ENCODE measurements at places on chromosomes 5 and 9. TPM values are rescaled to one million over a fixed set of nuclear protein-coding genes. Genes with fewer than 3 reads are reported as not detected.

The MUSK gene
- total RNA-seq = not detected

The CARD19 gene
- total RNA-seq = 35.8 TPM

DNA sequence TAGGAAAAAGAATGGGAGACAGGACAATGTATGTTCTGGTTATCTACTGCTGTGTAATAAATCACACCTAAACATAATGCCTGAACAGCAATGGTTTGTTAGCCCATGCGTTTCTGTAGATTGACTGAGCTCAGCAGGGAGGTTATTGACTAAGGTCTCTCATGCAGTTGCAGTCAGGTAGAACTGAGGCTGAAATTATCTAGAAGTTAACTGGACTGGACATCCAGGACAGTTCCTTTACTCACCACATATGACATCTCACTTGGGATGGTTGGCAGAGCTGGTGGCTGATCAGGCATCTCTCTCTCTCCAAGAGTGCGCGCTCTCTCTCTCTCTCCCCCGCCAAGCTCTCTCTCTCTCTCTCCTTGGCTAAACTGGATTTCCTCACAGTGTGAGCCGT lies 8.9 kb upstream of the FOXB2 start:
- DNase-seq = no peak

DNA sequence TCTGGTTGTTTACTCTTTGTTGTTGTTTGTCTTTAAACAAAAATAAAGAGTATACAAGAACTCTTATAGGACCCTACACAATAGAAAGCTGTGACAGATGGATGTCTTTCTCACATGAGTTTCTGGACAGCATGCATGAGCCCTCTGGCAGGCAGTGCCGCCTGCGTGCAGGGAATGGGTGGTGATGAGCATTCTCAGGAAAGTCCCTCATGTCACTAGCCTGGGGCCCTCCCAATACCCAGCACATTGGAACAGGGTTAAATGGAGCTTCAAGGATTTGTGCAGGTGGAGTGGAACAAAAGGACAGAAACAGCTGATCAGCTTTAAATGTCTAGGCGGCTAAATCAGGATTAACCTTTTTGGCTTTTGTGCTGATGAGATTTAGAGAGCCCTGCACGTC lies 181.0 kb upstream of the CD180 start:
- no peak for DNase-seq

DNA sequence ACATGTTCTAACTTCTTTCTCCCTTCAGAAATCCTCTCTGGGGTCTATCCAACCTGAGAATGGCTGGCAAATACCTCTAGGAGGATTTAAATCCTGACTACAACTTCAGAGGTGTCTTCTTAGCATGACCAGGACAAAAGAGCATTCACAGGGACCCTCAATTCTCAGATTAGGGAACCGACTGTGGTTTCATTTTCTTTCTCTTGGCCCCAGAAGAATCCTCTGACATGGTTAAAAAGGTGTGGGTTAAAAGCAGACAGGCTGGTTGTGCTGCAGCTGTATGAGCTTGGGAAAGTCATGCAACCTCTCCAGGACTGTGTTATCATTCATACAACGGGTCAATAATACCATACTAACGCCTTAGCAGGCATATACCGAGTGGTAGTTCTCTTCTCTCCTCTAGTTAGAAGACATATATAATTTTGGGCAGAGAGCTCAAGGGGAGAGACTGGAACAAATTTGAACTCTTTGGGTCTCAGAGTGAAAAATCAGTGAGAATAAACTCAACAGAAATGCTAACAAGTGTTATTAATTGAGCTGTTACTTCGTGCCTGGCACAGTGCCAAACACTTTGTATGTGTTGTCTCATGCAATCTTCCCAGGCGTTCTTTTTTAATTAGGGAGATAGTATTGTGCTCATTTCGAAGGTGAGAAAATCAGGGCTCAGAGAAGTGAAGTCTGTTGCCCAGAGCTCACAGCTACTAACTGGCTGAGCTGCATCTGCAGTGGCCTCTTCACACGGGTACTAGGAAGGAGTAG lies 35.2 kb downstream of the INSYN2B start:
- no peak for DNase-seq

GRCh38 chr9:73426269-73426668 lies 274.6 kb downstream of the ANXA1 start:
- DNase-seq = no peak

DNA sequence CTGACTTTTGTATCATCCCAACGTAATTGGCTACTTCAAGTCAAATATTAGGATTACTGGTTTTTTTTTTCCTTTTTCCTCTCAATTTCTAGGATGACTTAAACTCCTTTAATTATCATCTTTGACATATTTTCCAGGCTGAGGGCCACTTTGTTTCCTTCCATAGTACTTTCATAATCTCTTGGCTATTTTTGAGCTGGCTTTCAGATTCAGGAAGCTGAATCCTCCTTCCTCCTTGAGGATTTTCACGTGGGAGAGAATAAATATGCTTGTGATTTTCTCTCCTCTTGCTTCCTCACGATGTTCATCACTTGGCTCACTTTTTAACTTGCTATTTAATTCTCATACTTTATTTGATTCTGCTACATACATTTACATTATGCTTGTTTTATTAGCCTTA lies 88.1 kb downstream of the ITGA1 start:
- DNase-seq = peak; percentile 50

DNA sequence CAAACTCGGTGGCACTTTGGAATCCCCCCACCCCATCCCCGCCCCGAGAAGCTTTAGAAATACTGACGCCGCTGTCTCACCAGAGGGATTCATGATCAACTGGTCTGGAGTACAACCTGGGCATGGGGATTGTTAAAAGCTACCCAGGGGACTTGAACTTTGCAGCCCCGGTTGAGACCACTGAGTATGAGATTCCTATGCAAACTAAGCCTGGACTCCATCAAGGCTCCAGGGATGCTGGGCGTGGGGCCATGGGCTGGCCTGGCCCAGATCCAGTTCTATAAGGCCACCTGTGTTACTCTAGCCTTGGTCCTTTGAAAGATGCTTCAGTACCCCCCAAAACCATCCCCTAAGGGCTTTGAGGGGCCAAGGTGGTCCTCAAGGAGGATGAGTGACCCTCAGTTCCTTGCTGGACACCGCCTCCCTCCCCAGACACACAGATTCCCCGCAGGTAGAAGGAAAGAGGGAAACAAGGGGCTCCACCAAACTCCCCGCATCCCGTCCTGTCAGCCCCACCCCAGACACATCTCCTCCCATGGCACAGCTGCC lies 68.5 kb downstream of the MRPL36 start:
- DNase-seq = no peak

DNA sequence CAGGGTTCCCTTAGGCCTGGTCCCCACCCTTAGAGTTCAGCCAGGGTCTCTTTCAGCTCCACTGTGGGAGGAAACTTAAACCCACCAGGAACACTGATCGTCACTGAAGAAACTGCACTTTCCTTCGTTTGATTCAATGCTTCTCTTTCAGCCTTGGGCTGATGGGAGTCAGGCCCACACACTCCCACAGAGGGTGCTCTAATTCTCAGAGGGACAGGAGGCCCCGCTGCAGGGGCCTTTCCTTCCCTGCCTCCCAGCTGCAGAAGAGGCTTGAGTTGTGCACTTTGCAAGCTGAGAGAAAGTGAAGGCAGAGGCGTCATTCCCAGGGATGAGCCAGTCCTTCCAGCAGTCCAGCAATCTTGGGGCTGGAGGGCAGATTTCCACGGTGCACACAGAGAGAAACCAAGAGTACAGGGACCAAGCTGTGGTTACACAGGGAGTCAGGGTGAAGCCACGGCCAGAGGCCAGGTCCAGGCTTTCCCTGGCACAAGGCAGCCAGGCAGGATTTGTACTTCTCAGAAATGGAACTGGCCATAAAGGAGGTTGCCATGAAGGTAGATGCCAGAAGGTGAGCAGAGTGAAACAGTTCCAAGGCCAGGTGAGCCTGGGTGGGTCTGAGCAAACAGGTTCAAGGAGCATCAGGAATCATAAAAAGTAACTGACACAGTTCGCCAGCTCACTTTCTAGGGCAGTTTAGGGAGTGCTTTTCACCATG lies 10.4 kb upstream of the GLIPR2 start:
- no peak for DNase-seq

DNA sequence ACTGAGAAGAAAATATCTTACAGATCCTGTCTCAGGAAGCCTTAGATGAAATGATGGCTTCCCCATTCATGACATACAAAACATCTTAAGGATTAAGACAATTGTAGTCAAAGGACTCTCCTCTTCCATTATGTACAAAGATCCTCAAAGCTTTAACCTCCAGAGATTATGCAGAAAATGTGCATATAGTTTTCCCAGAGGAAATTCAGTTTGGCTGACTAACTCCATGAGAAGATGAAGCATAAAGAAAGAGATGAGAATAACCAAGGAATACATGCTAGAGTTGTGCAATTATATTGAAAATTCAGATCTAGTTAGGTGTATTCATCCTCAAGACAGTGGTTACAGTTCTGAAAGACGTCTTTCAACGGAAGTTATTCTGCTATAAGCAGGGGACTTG lies 18.6 kb upstream of the NDUFS4 start:
- no peak for DNase-seq

Data from fibroblast of villous mesenchyme (primary cell).